ENCODE measurements at places on chromosomes 1 and 21.

DNA sequence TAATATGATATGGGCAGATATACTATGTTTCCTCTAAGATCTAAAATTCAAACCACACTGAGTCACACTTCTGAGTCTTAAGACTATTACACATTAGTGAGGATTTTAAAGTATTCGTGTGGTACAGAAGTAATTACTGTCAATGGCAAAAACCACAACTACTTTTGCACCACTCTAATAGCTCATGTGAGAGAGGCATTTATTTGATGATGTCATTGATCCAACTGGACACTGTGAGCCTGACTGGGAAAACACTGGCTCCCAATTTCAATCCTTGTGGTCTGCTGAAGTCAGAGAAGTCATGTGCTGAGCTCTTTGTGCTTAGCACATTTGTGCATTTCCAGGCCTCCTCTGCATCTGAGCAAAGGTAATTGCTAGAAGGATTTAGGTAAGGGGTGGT, 377.8 kb downstream of the USH2A start:
- no peak for DNase-seq

DNA sequence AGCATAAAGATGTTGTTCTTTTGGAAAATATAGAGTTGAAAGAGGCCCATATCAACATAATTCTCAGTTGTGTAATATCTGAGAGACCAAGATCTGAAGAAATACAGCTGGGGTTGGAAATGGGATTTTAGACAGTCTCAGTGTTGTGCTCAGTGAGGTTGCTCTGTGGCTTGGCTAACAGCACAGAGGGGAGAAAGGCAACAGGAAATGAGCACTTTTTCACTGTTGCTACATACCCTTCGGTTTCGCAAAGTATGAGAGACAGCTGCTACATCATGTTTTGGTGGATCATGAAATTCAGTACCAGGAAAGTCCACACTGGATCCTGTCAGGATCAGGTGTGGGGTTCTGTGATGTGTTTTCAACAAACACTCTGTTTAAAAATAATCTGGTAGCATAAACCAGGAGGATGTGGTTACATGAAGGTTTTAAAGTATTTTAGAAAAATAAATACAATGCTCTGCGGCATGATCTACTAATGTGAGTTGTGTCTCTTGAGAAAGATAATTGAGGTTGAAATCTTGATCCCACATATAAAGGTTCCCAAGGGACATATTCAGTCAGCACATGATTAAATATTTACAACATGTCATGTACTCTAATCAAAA, 7.0 kb upstream of the GPR88 start:
- no peak for DNase-seq

GRCh38 chr1:58621391-58621790, 44.3 kb upstream of the TACSTD2 start:
- no peak for DNase-seq

- DNase-seq = no peak
These were observed 6.8 kb upstream of the SLAMF9 start for GRCh38 chr1:159960721-159961381.

GRCh38 chr1:190192627-190193026, 285.0 kb downstream of the BRINP3 start:
- no peak for DNase-seq

GRCh38 chr1:160069460-160070231, at the start of gene KCNJ10:
KCNJ10 (minus strand) TSS chr1:160070160; CDS start chr1:160042532, 27,628 bp downstream.
- no peak for DNase-seq

- DNase-seq = peak; percentile 32
These were observed 36.2 kb downstream of the UBE2G2 start for GRCh38 chr21:44765231-44766013.

GRCh38 chr1:210739627-210740026, 394.3 kb downstream of the KCNH1 start:
- DNase-seq = no peak

DNA sequence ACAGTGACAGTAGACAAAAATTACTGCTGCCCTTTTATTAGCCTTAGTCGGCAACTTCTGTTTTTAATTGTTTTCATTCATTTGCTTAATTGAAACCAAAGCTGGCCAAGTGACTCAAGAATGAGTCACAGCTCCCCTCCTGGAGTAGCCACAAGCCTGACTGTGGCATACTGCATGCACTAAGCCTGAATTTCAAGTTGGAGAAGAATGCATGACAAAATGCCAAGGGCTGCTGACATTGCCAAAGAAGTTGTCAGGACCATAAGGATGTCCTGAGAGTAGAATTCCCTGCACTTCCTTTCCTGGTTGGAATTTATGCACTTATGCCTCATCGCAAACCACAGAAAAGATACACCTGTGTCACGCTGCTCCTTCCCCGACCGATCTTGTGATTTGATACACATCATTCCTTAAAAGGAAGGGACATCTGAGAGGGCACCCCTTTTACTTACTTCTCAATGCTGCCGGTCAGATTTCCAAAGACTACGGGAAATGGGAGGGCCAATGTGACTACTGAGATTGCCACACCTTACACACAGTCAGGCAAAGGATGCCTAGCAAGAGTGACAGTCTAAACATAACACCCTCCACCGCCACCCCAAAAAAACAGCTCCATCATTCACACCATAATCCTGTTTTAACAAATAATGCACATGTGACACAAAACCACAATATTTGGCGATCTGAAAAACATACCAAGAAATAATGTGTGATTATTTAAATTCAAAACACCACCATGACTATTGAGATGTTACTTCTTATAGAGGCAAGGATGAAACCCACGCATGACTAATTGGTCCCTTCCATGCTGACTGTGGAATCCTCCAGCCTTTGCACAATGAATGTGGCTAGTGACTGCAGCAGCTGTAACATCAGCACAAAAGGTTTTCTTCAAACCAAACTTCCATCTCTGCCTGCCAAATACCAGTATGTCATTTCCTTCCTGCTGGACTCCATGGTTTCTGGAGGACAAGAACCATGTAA, 28.2 kb downstream of the VAV3 start:
- no peak for DNase-seq

GRCh38 chr21:18722193-18722592, 318.6 kb upstream of the TMPRSS15 start:
- no peak for DNase-seq

DNA sequence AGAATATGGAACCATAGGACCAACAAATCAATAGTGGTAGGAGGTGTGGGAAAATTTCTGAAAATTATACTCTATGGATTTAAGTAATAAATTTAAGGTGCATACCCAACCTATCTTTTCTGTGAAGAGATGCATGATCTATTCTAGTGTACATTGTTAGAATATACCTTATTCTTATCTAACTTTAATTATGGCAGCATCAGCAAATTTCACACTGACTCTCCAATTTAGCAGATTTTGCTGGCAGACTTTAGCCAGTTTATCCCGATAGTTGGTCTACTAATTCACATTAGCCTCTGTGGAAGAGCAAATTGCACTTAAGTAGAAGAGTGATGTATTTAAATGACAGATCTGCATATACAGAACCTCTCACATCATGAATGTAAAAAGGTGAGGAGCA, 400.0 kb downstream of the PLA2G4A start:
- DNase-seq = no peak

DNA sequence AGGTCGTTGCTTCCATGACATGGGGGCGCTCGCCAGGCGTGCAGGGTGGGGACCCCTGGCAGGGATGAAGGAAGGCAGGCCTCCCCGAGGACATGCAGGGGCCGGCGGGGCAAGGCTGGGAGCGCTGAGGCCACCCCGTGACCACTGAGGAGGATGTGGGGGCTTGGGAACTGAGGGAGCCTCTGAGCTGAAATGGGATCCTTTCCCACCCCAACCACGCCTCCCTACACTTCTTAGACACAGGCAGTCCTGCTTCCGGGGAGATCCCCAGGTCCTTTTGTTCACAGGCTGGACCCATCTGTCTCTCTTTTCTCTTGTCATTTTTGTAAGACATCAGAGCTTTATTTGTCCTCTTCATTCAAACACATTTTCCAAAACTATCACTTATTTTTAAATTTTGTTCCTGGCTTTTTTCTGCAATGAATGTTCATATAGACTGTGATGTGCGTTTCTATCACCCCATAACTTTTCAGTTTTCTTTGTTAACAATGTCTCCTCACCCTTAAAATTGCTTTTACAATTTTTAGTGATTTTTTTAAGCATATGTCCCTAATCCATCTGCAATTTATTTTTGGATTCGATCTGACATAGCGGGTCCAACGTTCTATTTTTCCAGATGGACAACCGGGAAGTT, 156.7 kb upstream of the BACE2 start:
- DNase-seq = no peak

GRCh38 chr1:201088395-201088794, 23.8 kb downstream of the CACNA1S start:
- no peak for DNase-seq

GRCh38 chr1:194223596-194223995, 1037.2 kb upstream of the B3GALT2 start:
- DNase-seq = no peak

DNA sequence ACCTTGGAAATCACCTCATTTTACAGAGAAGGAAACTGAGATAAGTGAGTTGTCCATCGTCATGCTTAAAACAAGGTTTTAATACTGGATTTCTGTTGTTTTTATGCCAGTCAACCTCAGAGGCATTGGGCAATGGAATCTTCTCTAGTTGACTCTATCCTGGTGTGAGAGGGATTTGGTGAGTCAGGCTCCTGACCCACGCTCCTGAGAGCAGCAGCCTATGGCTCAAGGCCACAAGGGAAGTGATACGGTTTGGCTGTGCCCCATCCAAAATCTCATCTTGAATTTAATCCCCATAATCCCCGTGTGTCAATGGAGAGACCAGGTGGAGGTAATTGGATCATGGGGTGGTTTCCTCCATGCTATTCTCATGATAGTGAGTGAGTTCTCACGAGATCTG, 90.1 kb downstream of the TLR5 start:
- DNase-seq = no peak

GRCh38 chr1:177024623-177025022, 139.9 kb downstream of the ASTN1 start:
- DNase-seq = no peak

GRCh38 chr1:6424619-6425593, at the start of gene ESPN:
ESPN (plus strand) TSS chr1:6424776; CDS start chr1:6424956, 180 bp downstream.
- DNase-seq = no peak

DNA sequence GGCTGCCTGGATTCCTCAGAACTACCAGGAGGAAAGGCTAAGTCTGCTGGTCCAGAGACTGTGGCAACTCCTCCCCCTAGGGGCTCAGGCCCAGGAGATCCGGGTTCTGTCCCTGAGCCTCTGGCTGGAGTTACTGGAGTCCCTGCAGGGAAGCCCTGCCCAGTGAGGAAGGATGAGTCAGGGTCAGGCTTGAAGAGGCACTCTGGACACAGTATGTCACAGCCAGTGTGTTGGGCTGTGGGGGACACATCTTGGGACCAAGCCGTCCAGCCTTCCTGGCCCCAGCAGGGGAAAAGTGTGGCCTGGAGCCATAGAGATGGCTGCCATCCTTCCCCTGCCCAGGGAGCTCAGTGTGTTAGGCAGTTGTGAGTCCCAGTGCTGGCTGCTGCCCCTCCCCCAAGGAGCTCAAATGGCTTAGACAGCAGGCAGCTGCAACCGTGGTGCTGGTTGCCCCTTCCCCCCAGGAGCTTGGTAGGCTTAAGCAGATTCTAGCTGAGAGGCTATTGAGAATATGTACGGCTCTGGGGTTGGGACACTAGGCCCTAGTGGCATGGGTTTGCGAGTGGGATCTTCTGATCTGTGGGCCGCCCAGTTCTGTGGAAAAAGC, 28.2 kb upstream of the RABGAP1L start:
- DNase-seq = no peak

DNA sequence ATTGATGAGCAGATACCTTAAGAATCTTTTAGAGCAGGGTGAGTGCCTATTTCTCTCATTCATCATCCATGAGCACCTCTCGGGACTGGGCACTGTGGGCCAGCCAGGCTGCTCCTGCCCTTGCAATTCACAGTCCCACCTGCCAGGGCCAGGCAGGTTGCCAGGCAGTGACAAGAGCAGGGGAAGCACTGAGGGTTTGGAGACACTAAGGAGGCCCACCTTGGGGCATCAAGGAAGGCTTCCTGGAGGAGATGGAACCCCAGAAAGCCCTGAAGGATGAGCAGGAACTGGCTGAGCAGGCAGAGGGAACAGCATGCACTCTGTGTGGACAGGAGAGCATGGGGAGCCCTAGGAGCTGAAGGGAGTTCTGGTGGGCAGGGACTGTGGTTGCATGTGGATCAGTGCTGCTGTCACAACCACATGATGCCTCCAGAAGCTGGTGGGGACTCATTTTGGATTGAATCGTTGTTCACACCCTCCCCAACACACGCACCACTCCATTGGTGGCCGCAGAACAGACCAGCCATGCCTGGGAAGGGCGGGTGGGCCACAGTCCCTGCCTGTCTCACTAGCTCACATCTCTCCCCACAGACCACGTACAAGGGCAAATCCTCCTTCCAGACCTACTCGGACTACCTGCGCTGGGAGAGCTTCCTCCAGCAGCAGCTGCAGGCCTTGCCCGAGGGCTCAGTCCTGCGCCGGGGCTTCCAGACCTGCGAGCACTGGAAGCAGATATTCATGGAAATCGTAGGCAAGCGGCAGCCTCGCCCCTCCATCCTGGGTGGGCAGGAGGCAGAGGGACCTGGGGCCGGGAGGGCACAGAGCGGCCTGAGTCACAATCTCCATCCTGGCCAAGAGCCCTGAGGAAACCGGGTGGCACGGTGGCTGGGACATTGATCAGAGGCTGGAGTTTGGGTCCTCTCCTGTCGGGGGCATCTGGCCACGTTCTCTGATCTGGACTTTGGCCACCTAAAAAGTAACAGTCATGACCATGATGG, 55.1 kb downstream of the DISP3 start:
- no peak for DNase-seq

GRCh38 chr1:21575351-21575942, 66.2 kb downstream of the ALPL start:
- no peak for DNase-seq

DNA sequence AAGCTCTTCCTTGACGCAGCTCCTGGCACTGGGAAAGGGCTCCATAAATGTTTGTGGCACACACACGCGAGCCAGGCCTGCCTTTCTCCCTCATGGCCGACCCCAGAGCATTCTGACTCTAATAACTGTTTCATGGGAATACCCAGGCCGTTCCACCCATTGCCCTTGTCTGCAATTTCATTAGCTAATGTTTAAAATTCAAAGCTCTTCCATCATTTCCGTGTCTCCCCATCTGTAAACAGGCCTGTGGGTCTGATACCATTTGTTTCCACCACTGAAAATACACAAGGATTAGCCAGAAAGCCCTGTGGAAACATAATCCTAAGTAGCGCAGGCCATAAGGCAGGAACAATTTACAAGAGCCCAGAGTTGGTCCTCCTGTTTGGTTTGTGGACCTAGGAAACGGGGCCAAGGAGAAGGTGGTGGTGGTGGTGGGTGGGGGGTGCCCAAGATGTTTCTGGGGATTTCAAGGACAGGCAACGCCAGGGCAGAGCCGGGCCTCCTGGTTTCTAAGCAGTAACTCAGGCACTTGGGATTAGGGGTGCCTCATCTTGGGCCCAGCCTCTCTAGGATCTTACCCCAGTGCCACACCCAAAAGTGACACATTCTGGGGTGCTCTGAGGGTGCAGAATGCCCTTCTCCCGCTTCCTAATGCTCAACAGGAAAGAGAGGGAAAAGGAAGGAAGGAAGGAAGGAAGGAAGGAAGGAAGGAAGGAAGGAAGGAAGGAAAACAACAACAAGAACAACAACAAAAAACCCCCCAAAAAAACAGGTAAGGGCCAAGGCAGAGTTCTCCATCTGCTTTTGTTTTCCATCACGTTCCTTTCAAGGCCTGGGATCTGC, 79.4 kb downstream of the SSBP3 start:
- no peak for DNase-seq

- peak; percentile 70 for DNase-seq
These were observed 4.3 kb upstream of the CSF1 start for GRCh38 chr1:109906160-109906838.
